ENCODE measurements at places on chromosomes 13 and 19.
A peak's percentile ranks its signal among the peaks of the same experiment; 100 is the strongest.

- DNase-seq = no peak
Measured at GRCh38 chr13:40983725-40984667, 35.1 kb downstream of the ELF1 start.

- DNase-seq = no peak
Measured at GRCh38 chr19:55322204-55322885, 2.8 kb downstream of the TMEM150B start.

GRCh38 chr19:46428239-46429135 is at the start of gene PNMA8C:
TSS of gene PNMA8C (minus strand) at chr19:46428936. CDS start at chr19:46428359, 577 bp downstream.
- no peak for DNase-seq

GRCh38 chr19:4409123-4409933 is 6.9 kb downstream of the CHAF1A start:
- peak; percentile 97 for DNase-seq

DNA sequence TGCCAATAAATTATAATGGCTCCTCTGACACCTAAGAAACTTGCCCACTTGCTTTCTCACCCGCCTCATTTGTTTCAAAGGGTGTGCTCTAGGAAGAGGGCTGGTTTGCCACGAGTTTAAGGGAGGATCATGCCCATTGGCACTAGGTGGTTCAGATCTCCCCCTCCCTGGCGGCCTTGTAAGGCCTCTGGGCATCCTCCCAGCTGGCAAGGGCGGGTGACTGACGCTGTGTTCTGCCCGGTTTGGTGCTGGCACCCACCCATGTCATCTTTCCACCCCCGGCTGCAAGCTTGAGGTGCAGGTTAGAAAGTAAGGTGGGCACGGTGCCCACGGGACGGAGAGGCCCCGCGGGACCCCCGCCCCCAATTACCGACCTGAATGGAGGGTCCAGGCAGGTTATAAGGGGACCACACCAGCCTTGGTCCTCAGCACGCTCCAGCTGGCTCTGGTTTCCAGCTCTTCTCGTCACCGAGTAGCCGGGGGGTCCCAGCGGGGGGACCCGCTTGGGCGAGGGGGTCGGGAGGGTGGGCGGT is 90.4 kb downstream of the PTPRS start:
- DNase-seq = no peak

GRCh38 chr13:76314495-76314894 is 571.7 kb downstream of the KCTD12 start:
- DNase-seq = no peak

GRCh38 chr19:55311797-55312196 is 13.3 kb downstream of the TMEM150B start:
- DNase-seq = no peak

DNA sequence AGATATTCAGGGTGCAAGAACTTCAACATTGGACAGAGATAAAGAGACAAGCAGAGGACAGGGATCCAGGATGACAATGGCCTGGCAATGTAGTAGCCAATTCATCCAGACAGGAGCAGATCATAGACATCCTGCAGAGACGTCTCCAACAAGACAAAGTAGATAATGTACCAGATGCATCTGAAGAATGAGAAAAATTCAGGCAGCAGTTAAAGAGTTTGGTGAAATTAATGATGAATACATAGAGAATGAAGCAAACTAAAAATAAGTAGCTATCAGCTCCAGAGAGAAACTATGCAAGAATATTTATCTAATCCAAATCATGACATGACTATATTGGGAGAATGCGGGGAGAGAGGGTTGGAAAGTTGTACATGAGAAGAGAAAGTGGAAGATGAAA is 278.4 kb upstream of the DACH1 start:
- DNase-seq = no peak

DNA sequence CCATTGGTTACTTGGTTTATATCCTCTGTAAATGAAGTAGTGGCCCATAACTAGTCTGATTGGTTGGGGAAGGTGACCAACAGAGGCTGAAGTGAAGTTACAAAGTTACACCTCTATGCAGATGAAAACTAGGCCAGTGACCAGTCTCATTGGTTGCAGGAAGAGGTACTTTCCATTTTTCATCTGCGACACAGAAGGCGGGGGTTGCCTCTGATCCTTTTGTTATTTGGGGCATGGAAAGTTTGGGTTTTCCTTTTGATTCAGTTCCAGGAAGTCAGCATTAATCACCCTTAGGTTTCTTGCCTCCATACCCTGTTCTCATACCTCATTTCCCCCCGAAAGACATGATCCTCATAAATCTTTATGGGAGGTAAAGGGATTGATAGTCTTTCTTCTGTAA is 20.2 kb downstream of the ZNF544 start:
- DNase-seq = no peak

- DNase-seq = no peak
Measured at GRCh38 chr19:10085641-10086590, at the start of gene SHFL. TSS of gene SHFL (plus strand) at chr19:10086317. CDS start at chr19:10086428, 111 bp downstream.

GRCh38 chr19:12543855-12544254 is 7.4 kb downstream of the ZNF564 start:
- DNase-seq = no peak

GRCh38 chr13:113879494-113880360 is 15.9 kb upstream of the GAS6 start:
- no peak for DNase-seq

- no peak for DNase-seq
Measured at GRCh38 chr13:20125129-20125782, 35.6 kb downstream of the GJA3 start.

DNA sequence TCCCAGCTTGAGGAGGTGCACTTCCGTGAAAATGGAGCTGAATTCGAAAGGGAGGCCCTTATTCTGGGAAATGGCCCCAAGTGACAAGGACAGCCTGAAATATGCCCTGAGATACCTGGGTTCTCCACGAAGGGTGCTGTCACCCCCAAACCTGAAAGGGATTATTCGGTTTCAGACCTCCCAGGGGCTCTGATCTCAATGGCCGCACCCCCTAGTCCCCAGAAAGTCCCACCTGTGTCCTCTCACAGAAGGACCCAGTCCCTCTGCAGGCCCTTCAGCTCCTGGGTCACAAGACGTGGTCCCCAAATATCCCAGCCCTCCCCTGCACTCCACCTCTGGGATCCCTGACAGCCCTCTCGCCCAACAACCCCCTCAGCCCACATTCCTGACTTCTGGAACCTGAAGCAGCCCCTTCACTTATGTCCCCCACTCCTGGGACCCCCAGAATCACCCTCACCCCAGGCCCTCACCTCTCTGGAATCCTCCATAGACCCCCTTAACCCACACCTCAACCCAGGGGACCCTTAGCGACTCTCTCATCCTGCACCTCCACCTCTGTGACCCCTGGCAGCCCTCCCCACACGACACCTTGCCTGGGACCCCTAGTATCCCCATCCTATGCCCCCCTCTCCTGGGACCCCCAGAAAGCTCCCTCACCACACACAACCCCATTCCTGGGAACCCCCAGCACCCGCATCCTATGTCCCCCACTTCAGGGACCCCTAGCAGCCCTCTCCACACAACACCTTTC is 606 bp downstream of the SYNGR4 start:
- no peak for DNase-seq

DNA sequence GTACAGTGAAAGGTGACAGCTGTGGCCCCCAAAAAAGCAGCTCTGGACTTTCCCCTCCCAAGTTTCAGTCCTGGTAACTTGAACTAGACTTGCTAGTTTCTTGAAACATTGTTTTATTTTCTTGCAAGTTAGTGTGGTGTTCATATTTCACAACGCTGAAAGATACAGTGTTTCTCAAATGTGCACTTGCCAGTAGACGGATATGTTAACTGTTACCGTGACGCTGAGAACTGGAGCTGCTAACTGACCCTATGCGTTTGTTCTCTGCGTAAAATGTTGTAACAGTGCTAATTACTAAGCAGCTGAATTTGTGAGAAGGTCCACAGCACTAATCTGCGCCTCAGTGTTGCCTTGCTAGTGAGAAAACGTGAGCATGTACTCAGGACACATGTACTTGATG is 79.6 kb downstream of the GGACT start:
- DNase-seq = no peak

GRCh38 chr13:105202354-105202753 is 1333.1 kb downstream of the EFNB2 start:
- DNase-seq = peak; percentile 25

GRCh38 chr19:44685877-44686276 is 13.1 kb upstream of the CEACAM16 start:
- DNase-seq = no peak

GRCh38 chr19:38276942-38277517 is 12.7 kb downstream of the SPINT2 start:
- no peak for DNase-seq

GRCh38 chr13:40206241-40207000 is 460.0 kb downstream of the FOXO1 start:
- no peak for DNase-seq

DNA sequence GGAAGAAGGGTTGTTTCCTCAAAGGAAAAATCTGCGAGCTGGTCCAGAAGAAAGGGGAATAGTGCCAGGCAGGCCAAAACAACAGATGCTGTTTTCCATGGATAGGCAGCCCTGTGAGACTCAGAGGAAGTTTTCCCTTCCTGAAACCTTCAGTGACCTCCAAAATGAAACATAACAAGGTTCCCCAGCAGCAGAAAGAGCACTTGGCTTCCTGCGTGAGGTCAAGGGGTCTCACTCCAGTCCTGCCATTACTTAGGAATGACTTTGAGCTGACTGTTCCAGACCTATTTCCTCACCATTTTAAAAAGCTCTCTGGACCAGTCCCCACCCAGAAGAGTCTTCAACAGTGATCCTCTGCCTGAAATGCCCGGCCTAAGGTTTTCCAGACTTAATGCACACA is 104.6 kb upstream of the IPO5 start:
- DNase-seq = no peak

DNA sequence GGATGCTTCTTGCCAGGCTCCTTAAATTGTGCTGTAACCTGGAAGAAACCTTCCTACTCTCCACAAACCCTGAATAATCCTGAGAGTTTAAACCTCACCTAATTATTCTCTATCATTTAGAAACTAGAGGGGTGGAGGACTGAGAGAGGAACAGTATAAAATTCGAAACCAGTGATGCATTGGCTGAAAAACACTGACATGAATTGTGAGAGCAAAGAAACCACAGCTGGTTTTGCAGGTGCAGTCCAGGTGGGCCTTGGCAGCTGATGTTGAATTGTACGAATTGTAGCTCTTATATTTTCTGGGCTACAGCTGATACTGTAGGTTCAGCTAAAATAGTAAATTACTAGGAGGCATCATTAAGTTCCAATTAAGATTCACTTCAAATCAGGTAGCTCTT is 227.0 kb upstream of the SLITRK5 start:
- DNase-seq = no peak

DNA sequence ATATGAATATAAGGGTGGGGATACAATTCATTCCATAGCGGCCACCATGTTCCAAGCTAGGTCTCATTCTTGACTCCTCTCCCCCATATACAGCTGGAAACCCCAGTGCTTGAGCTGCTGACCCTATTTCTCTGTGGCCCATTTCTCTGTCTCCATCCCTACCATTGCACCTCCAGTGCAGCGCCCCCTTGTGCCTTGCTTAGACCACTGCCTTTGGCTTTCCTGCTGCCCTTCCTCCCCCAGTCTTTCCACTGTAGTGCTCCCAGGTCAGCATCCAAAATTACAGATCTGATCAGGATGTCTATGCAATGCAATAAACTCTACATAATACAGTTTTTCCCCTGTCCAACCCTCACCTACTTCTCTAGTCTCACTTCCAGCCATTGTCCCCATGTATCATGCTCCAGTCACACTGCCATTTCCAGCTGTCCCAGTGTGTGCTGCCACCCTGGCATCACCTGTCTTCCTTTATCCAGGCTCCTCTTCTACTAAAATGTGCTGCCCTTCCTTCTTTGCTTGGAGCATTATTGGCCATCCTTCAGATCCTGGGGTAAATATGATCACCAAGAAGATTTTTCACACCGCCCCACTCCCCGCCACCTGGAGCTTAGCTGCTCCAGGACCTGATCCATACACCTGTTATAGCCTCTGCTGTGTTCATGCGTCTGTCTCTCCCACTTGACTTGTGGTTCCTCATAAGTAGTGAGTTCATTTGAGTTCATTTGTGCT is 199.4 kb upstream of the IPO5 start:
- DNase-seq = no peak

- DNase-seq = no peak
Measured at GRCh38 chr13:27406178-27406939, 18.1 kb upstream of the GTF3A start.

Measured in iPS DF 19.7 (cell line).